ENCODE measurements at places on chromosomes 5 and 9. TPM values are rescaled to one million over a fixed set of nuclear protein-coding genes. Genes with fewer than 3 reads are reported as not detected.

The ICE1 gene
- total RNA-seq: 32.8 TPM

The SAXO1 gene
- 0.08 TPM for total RNA-seq

The C5orf52 gene
- total RNA-seq: not detected

The RBM18 gene
- 40.8 TPM for total RNA-seq

The SUSD3 gene
- not detected for total RNA-seq

The HRH2 gene
- total RNA-seq: 1.3 TPM

The DIPK1B gene
- 2.7 TPM for total RNA-seq

The SLC26A2 gene
- 4.1 TPM for total RNA-seq

The CCL28 gene
- total RNA-seq: 0.28 TPM

The ASS1 gene
- 74.4 TPM for total RNA-seq

The LCN15 gene
- total RNA-seq: not detected

The PCDHGC4 gene
- total RNA-seq: 0.93 TPM

The SHISAL2B gene
- total RNA-seq: not detected

The ABLIM3 gene
- total RNA-seq: 34.3 TPM

The DMXL1 gene
- total RNA-seq: 19.2 TPM

The PPWD1 gene
- total RNA-seq: 19.4 TPM

The TERT gene
- not detected for total RNA-seq

The PCDHGA2 gene
- 1.6 TPM for total RNA-seq

The SPACA9 gene
- total RNA-seq: 1.1 TPM

The GFRA3 gene
- 0.15 TPM for total RNA-seq

The UGT3A1 gene
- 4.1 TPM for total RNA-seq

The GNPDA1 gene
- total RNA-seq: 26.4 TPM

The PCDHGA9 gene
- total RNA-seq: 2.2 TPM
